ENCODE measurements at places on chromosomes 7 and 10.

DNA sequence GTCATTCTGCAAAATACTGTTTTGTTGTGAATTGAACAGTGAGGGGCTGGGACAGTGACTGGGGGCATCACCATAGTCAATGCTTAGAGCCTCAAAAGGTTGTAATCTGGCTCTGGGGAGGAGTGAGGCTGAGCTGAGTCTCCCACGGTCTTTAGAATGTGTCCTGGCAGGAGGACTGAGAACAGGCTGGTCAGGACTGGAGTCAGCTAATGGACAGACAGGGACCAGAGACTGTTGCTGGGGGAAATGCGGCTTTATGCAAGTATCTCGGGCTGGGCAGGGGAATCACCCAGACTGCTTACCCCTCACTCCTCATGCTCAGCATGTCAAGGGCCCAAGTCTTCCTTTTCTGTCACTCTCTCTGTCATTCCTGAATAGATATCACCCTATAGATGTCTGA lies 346.5 kb downstream of the TYW1 start:
- DNase-seq: no peak

GRCh38 chr7:155310425-155311114 lies 12.9 kb downstream of the INSIG1 start:
- no peak for DNase-seq

GRCh38 chr7:150974468-150975391 lies 3.4 kb downstream of the KCNH2 start:
- DNase-seq: peak; percentile 78

GRCh38 chr10:71729161-71729636 lies 9.6 kb upstream of the C10orf105 start:
- DNase-seq: no peak

- no peak for DNase-seq
Observed at GRCh38 chr10:121296881-121297585, 301.2 kb downstream of the FGFR2 start.

GRCh38 chr7:81776948-81777630 lies 7.2 kb upstream of the HGF start:
- DNase-seq: no peak

GRCh38 chr10:124263726-124264125 lies 155.0 kb downstream of the OAT start:
- DNase-seq: no peak

DNA sequence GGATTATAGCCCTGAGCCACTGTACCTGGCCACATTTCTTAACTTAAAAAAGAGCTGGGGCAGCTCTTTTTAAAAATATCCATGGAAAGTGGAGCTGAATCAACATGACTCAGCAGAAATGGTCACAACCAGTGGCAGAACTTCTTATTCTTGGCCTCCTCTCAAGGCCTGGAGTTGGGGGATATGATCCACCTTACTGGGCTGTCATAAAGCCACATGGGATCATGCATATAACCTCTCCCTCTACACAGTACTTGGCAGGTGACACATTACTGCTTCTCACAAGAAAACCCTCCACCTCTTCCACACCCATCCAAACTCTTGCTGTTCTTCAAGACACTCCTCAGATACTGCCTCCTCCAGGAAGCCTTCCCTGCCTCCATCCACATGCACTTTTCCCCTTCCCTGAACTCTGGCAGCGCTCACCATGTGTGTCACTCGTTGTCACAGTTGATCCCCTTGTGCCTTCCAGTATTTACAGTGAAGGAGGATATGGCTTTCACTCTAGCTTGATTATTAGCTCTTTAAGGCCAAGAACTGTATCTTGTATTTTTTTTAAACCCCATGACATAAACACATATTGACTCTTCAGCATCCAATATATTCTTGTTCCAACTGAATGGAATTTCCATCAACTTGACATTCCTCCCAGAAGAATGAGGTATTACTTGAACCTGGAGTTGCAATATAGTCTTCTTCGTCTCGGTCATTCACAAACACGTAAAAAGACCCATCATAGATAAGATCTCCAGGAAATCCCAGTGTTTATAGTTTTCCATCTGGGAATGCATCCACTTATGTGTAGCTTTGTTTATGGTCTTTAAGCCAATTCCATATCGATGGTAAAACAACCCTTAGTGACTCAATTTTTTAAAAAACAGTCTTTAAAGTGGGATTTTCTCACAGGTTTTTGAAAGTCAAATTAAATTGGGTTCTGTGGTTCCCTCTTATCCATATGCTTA lies 85.5 kb downstream of the TBXAS1 start:
- no peak for DNase-seq
